Glutamatergic neuron (in vitro differentiated cells): ENCODE measurements at places on chromosomes 2 and 18.

DNA sequence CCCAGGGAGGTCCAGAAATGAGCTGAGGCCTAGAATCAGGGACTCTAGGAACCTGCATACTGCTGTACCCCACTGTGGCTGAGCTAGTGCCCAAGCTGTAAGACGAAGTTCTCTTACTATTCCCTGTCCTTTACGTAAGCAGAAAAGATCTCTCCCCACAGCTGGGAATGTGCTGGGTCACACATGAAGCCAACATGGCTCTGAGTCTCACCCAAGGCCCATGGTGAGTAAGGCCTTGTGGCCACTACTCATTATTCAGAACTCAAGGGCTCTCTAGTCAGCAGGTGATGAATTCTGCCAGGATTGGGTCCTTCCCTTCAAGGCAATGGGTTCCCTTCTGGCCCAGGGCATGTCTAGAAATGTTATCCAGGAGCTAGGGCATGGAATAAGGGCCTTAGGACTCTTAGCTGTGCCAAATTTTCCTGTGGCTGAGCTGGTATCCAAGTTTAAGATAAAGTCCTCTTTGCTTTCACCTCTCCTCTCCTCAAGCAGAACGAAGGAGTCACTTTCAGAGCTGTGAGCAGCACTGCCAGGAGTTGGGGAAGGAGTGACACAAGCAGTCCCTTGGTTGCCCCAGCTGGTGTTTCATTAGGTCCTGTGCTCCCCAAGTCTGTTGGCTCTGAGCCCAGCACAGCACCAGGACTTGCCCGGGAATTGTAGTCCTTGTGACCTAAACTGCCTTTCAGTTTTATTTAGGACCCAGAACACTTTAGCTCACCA, 707.6 kb downstream of the SLC4A3 start:
- DNase-seq, result no peak

DNA sequence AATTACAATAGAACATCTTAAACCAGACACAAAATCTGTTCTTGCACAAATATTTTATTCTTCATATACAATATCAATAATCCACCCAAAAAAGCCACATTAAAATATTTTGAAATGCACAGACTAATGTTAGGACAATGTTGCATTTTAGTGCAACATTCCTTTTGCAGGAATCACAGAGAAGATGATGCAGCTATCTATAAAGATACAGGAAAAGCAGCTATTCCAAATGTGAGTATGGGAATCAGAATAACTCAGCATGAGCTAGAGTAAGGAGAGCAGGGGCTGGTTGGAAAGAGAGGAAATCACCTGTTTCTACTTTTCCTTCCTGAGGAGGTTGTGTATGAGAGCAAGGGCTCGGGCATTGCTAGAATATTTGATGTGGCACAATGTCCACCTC, 4.8 kb downstream of the C2orf66 start:
- DNase-seq, result no peak

- no peak for DNase-seq
Observed at GRCh38 chr2:197657562-197657961, 17.8 kb downstream of the RFTN2 start.

- no peak for DNase-seq
Observed at GRCh38 chr2:46171411-46171953, 125.7 kb upstream of the EPAS1 start.

- no peak for DNase-seq
Observed at GRCh38 chr2:203583701-203584100, 48.6 kb upstream of the RAPH1 start.

GRCh38 chr18:35186291-35187034, 54.4 kb upstream of the ZNF397 start:
- no peak for DNase-seq

DNA sequence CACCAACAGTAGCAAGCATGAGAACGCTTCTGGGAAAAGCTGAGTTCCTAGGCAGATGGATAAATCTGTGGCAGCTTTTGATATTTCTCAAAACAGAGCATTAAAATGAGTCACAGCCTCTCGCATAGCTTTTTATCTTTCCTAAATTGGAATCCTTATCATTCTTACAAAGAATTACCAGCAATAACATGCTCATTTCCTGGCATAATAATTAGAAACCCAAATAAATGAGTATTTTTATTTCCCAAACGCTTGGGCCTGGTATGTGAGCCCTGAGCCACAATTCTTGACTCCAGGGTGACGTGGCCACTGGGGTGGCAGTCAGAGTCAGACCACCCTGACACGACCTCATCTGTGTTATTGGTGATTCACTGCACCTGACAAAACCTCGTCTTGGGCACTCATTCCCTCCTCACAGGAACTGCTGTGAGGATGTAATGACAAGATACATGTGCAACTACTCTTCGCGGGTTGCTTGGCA, 210.7 kb downstream of the ARL4C start:
- no peak for DNase-seq

- no peak for DNase-seq
Observed at GRCh38 chr18:31931163-31931885, 11.6 kb downstream of the TRAPPC8 start.
